ENCODE measurements at places on chromosomes 16 and 17.

DNA sequence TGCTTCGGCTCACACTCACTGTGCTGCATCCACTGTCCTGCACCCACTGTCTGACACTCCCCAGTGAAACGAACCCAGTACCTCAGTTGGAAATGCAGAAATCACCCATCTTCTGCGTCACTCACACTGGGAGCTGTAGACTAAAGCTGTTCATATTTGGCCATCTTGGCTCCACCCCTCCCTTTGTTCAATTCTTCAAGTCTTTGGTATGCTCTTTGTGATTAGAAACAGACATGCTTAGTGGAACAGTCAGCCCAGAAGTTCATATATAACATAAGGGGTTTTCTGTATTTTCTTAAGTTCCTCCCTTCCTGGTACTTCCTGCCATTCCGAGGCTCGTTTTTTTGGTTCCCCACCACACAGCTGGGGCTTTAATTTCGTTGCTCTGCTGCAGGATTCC lies 398.5 kb upstream of the DYNLRB2 start:
- DNase-seq = no peak

DNA sequence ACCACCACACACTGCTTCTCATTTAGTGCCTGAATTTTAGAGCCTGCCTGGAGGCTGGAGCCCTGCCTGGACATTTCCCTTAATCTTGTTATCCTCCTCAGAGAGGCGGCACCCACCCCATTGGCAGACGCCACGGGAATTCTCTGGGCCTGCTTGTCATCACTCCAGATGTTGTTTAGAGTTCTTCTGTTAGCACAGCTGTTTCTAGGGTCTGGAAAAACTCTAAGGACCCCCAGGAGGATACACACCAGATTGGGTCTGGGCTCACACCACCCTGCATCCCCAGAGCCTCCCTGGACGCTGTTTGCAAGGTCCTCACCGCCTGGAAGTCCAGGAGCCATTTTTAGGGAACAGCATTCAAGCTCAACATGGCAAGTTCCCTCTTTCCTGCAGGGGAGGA lies 565 bp upstream of the XAF1 start:
- no peak for DNase-seq

DNA sequence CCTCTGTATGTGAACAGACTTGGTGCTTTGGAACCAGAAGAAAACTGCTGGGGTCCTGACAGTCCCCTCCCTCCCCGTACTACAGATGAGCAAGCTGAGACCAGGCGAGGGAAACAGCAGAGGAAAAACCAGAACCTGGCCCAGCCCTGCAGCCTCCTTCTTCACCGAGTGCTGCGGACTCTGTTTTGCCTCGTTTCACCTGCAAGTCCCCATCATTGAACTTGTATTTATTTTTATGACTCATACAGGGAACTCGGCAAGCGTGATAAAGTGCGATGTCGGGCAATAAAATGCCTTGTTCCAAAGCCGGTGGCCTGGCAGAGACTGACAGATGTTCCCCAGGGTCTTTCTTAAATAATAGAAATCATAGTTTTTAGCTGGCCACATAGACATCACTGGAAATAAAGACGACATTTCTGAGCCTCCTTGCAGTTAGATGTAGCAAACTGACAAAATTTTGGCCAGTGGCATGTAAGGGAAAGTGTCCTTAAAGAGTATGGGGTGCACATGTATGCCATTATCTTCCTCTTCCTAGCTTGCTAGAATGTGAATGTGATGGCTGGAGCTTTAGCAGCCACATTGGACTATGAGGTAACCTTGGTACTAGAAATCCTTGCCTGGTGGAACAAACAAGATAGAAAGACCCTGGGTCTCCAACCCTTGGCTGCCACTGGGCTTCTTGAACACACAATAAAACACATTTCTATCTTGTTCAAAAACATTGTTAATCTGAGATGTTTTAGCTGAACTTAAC lies 128.6 kb downstream of the IRF8 start:
- no peak for DNase-seq

- DNase-seq = peak; percentile 11
Measured at GRCh38 chr17:17063546-17064122, 21.4 kb downstream of the MPRIP start.

GRCh38 chr17:4949321-4950074 lies 1.2 kb upstream of the PFN1 start:
- peak; percentile 91 for DNase-seq

GRCh38 chr17:11948789-11949188 lies 48.5 kb downstream of the ZNF18 start:
- DNase-seq = no peak

DNA sequence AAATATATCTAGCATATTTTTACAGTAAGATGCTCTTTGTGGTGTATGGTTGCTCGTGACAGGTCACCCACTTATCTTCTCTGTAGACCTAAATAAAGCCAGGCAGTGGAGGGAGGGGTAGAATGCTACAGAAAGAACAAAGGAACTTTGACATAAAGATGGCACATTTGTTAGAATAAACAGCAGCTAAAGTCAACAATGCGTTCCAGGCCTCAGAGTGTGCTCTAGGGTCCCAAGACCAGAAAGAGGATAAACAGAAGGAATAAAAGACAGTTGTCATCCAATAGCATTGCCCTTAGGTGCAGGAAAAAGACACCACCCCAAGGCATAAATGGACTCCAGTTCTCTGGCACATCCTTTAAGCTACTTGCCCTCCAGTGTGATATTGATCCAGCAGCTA lies 523.0 kb upstream of the CDH11 start:
- no peak for DNase-seq

DNA sequence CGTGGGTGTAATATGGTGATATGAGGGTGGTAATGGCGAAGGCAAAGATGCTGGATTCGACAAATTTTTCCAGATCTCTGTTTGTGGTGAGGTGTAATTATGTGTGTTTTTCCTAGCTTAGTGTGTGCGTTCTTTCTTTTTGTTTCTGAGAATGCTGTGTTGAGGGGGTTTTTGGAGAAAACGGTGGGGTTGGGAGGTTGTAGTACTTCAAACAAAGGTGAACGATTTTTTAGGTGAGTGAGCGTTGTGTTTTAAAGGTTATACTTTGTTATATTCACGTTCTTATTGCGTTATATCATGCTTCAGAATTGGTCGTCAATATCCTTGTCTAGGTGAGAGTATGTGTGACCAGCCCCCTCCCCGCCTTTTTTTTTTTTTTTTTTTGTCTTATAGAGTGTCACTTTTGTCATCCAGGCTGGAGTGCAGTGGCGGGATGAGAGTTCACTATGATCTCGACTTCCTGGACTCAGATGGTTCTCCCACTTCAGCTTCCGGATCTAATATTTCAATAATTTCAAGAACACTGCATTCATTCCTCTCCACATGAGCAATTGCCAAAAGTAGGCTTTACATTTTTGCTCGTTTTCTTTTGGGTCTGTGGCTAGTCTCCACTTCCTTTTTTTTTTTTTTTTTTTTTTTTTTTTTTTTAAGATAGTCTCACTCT lies 82.2 kb upstream of the RNU2-1 start:
- DNase-seq = no peak

DNA sequence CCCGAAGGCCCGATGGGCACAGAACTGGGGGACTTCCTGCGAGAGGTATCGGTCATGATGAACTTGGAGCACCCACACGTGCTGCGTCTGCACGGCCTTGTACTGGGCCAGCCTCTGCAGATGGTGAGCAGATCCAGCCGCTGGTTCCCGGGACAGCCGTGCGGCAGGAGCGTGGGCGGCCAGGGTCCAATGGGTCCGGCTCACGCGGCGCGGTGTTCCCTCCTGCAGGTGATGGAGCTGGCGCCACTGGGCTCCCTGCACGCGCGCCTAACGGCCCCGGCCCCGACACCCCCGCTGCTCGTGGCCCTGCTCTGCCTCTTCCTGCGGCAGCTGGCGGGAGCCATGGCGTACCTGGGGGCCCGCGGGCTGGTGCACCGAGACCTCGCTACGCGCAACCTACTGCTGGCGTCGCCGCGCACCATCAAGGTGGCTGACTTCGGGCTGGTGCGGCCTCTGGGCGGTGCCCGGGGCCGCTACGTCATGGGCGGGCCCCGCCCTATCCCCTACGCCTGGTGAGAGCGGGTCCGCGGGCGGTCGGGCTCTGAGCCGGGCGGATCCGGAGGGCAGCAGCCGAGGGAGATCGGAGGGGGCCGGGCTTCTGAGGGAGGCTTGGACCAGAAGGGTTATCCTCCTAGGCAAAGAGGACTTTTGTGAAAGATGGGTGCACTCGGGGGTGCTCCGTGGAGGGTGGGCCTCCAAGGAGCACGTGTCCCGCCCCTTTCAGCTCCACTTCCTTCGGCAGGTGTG lies 3.0 kb downstream of the TNK1 start:
- peak; percentile 70 for DNase-seq

DNA sequence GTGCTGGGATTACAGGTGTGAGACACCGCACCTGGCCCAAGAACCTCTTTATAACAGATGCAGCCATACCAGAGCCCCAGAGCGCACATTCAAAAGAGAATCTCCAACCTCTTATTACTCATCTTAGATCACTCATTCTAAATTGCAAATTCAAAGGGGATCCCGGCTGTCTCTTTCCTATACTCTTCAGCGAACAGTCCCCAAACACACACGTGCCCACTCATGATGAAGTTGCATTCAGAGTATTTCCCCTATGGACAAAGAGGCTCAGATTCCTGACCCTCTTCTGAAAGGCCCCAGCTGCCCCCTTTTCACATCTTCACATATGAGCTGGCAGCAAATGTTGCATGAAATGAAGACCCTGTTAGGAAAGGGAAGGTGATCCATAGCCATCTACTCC lies 22.5 kb upstream of the ABR start:
- no peak for DNase-seq

- no peak for DNase-seq
Measured at GRCh38 chr17:34820248-34820801, 140.9 kb downstream of the CCT6B start.

DNA sequence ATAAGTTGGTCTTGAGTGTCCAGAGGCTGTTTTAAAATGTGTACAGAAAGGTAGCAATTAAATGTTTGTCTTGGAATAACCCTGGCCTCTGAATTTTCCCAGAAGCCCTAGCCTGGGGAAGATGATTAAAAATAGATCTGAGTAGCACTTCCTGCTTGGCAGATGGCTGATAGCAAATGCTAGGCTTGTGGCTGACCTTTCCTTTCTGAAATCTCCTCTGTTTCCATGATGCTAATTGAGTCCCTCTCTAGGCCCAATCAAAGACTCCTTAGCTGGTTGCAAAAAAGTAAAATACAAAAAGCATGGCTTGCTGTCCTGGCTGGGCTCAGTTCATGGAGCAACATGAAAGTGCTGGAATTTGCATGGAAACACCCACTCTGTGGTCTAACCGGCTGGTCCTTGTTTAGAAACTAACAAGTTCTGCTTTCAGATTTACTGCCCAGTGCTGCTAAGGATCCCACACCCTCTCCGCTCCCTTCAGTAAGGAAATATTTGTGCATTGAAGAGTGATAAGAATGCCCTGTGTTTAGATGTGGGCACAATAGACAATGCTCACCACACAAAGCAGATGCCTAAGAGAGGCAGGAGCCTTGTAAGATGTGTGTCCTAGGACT lies 40.8 kb downstream of the YPEL2 start:
- DNase-seq = no peak

- no peak for DNase-seq
Measured at GRCh38 chr16:10968498-10968897, 24.1 kb downstream of the CLEC16A start.

Data from CD4-positive, alpha-beta T cell treated with Interleukin-4 for 4 hours (primary cell).